Fibroblast of the conjunctiva (primary cell): ENCODE measurements at places on chromosomes 2 and 18.
A peak's percentile ranks its signal among the peaks of the same experiment; 100 is the strongest.

DNA sequence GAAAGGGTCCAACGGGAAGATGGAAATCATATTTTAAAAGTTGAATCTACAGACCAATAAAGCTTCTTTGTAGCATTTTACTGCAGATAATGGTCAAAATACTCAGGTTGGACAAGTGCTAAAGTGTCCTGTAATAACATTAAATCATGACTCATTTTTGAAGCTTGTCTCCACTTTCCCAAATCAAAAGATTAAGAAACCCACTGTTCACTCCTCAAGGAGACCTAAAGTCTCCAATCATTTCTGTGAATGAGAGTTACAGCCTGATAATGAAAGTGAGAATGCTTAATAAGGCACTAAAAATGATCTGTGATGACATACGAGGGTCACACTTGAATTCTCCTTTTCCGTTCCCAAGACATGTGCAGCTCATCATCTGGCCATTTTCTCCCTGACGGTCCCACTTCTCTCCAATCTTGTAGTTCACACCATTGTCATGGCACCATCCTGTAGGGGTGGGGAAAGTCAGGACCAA, 53.4 kb downstream of the ATIC start:
- DNase-seq = no peak

- DNase-seq = no peak
These were observed 7.8 kb downstream of the FRZB start for GRCh38 chr2:182858671-182859070.

DNA sequence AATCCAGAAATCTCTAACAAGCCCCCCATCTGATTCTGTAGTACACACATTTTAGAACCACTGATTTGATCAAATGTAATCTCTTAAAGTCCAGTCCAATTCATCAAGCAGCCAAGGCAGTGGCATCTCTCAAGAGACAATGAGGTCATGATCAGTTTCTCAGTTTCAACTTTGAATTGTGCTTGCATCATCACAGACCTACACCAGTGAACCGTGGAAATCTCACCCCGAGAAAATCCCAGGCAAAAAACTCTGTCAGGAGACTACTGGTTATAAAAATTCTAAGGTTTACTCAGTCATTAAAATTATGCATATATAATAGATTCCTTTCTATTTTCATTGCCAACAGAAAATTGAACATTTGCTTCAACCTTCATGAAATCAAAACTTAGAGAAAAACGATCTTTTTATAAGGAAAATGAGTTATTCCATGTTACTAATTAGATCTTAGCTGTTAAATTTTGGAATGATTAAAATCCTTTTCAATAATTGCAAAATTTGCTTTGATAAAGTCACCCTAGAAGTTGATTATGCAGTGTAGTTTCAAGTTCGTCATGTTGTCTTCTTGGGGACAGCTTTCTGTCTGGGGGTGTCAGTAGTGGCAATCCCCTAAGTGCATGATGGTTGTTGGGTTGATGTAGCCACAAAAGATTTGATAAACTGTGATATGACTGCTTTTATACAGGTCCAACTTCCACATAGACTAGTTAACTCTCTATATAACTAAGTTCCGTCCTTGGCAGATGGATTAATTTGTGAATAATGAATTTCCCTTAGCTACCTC, 235.0 kb downstream of the CAMKMT start:
- DNase-seq = peak; percentile 53

- peak; percentile 36 for DNase-seq
These were observed 223.0 kb downstream of the UBE2E3 start for GRCh38 chr2:181203412-181203811.

- no peak for DNase-seq
These were observed 547.2 kb downstream of the ZNF804A start for GRCh38 chr2:185145316-185146121.
